RWPE2 (cell line): ENCODE measurements at places on chromosomes 1 and 21.

- no peak for DNase-seq
Observed at GRCh38 chr1:56790036-56790435, 29.2 kb downstream of the FYB2 start.

- DNase-seq: no peak
Observed at GRCh38 chr21:29316029-29316742, 17.5 kb downstream of the BACH1 start.

- DNase-seq: no peak
Observed at GRCh38 chr1:180299479-180300221, 69.6 kb downstream of the LHX4 start.

DNA sequence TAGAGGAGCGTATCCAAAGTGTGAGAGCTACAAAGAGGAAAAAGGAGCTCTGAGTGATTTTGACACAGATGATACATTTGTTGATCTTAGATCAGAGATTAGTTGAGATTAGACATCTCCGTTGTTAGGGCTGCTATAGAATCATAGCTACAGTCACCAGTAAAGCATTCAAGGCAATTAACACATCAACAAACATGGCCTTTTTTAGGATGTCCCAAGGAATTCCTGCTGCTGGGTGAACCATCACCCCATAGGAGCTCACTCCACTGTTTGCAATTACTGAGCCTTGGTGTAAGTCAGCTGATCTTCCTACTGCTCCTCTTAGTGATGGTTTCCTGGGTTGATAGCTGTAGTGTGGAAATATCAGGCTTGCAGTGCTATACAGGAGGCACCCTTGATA, 6.7 kb upstream of the RSRP1 start:
- DNase-seq: no peak

GRCh38 chr1:22976461-22977243, 4.0 kb upstream of the LACTBL1 start:
- DNase-seq: no peak

DNA sequence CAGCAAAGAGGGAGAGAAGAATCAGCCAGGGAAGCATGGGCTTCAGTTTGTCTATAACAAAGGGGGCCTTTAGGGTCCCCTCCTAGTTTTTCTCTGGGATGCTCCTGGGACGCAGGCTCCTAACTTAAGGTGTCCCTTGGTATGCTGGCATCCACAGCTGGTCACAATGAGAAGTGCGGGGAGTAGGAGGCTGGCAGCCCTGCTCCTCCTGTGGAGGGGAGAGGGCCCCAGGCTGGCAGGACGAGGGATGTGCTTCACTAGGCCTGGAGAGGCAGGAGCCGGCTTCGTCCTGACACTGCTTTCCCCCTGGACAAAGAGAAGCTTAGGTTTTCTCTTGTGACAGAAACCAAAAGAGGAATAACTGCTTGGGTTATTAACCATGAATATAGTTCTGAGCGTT, 67.6 kb downstream of the NENF start:
- DNase-seq: no peak

DNA sequence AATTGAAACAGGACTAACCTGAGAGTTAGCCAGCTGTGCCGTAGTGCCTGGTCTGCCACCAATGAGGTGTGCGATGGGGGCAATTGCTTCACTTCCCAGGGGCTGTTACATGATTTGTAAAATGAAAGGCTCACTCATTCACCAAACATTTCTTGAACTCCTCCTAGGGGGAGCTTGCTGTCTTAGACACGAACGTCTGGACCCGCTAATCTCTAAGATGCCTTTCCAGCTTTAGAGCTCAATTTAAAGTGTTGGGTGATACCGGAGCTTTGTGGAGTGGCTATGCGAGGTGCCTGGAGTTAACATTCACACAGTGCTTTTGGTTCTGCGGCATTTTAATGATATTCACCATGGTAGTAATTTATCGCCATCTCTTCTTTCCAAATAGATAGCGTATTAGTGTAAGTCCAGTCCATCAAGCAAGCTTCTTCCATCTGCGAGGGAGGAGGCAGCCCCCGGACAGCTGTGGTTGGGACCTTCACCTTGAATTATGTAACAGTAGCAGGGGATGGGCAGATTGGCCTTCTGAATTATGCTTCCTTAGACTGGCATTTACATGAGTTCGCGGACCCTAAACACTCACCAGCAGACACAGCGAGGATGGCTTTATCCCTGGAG, 179.9 kb downstream of the ADSS2 start:
- DNase-seq: no peak

DNA sequence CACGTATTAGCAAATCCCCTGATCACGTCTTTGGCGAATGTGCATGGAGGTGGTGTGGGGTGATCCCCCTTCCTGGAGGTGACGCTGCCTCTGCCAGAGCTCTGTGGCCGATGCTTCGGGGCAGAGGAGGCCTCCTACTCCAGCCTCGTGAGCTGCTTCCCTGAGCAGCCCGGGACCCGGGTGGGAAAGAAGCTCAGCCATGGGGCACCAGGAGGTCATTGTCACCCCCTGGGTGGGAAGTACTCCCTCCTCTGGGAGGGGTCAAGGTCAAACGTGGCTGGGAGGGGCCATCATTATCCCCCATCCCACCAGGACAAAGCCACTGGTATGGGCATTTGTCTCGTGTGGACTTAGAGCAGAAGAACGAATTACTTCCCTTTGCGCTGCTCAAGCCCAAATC, 40.7 kb downstream of the KCNAB2 start:
- no peak for DNase-seq

- no peak for DNase-seq
Observed at GRCh38 chr1:17572264-17572985, 32.9 kb downstream of the ARHGEF10L start.

DNA sequence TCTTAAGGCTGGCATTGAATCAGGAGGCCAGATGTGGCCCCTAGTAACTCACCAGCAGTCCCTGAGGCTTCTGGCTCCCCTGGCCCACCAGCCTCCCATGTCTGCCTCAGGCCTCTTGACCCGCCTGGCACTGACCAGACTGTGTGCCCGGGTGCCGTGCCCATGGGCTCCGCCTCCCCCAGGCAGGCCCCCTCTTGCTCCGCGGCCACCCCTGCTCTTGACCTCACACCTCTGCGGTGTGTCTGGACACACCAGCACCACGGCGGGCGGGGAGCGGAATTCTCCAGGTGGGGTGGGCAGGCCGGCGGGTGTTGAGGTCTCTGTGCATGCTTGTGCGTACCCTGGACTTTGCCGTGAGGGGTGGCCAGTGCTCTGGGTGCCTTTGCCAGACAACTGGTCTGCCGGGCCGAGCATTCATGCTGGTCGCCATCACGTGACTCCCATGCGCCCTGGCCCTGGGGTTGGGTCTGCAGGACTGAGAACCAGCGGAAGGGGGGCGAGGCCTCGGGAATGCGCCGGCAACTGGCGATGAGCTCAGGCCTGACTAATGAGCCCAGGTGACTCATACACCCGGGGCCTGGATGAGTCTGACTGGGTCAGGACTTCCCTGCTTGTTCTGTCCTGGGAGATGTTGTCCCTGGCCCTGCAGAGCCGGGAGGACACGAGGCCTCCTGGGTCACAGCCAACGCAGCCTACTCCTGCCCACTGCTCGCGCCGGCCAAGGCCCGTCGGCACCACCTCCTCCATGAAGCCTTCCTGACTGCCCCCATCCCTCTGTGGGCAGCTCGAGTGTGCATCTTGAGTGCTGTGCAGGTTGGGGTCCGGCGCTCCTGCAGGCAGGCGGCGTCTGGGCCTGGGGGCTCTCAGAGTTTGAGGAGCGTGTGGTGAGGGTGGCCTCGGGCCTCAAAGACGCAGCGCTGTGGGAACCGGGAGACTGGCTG, 22.6 kb downstream of the COL18A1 start:
- DNase-seq: peak; percentile 96

- DNase-seq: no peak
Observed at GRCh38 chr1:178243119-178243518, 149.2 kb downstream of the RASAL2 start.

GRCh38 chr1:155279268-155279667, 2.0 kb downstream of the HCN3 start:
- no peak for DNase-seq

- DNase-seq: no peak
Observed at GRCh38 chr1:105204836-105205371, 1455.2 kb downstream of the AMY1C start.

DNA sequence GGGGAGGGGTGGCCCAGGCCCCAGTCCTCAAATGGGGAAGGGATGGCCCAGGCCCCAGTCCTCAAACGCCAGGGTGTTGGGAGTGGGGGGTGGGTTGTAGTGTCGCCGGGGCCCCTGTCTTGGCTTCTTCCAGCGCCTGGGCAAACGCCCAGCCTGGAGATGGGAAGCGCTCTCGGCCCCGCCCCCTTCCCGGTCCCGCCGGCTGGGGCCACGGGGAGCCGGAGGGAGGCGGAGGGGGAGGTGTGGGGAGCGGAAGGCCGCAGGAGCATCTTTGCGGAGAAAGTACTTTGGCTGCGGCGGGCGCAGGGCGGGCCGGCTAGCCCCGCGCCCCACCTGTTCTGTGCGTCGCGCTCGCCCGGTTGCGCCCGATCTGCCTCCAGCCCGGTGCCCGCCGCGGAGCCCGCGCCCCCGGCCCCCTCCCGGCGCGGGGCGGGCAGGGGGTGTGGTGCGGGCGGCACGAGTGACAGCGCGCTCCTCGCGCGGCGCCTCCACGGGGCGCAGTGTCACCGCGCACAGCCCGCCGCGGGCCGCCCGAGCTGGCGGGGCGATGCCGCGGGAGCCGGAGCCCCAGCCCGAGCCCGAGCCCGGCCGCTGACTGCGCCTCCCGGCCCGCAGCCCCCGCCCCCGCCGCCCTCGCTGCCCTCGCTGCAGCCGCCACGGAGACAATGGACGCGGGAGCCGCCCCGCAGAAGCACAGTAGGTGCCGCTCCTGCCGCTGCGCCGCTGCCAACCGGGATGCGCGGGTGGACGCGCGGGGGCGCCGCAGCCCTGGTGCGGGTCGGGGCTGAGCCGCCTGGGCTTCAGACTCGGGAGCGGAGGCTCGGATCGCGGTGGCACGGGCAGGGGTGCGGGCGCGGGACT, 31.1 kb upstream of the PEX10 start:
- no peak for DNase-seq

GRCh38 chr1:117166076-117166475, 44.5 kb upstream of the TRIM45 start:
- DNase-seq: no peak

- no peak for DNase-seq
Observed at GRCh38 chr1:231828182-231828920, 201.8 kb downstream of the DISC1 start.

GRCh38 chr1:94580367-94581115, 39.0 kb upstream of the F3 start:
- no peak for DNase-seq

DNA sequence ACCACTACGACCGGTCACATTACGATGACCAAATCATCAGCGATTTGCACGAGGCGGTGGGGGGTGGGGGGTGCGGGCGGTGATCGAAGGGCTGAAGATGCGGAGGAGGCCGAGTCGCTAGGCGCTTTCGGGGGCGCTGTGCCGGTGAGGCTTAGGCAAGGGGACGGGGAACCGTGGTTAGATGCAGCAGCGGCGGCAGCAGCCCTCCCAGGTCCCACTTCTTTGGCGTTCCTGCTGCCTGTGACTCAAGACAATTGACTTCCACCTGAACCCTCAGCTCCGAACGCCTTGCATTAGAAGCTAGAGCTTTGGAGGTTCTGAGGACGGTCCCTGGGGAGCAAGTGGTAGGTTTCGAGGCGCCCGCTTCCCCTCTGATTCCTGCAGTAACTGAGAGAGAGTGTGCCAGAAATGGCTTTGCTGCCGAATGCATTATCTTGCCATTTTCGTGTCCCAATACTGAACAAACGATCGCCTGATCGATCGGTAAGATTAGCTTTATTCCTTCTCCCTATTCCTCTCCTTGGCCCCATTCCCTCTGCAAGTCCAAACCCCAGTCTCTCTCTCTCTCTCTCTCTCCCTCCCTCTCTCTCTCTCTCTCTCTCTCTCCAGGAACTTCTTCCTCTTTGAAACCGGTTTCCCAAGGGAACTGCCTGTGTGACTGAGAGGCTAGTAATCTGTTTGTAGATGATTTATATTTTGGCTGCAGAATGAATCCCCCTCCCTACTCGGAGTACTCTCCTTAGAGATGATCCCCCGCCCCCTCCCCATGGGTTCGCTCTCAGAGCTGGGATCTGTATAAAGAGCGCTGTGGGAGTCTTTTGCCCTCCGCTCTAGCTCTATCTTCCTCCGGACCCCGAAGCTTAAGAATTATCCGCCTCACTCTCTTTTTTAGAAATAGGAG, 735 bp upstream of the BRINP3 start:
- DNase-seq: no peak

- DNase-seq: no peak
Observed at GRCh38 chr1:205060746-205061145, 17.7 kb downstream of the CNTN2 start.

DNA sequence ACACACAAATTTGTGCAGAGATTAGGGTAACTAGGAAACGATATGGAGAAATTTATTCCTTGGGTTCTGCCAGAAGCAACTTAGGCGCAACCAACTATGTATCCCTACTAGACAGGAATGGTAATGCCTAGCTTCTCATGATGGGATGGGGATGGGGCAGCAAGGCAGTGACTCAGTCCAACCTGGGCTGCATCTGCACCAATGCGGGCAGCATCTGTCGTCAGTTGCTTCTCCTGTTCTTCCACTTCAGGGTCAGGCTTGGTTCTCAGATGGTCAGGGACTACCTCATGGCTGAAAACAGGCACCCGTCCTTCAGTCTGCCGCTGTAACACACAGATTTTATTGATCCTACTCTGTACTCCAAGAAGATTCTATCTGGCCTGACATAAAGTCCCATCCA, 2.9 kb downstream of the MED8 start:
- DNase-seq: no peak

- DNase-seq: no peak
Observed at GRCh38 chr21:38505654-38506523, 7.6 kb upstream of the ERG start.

GRCh38 chr1:33043267-33044092, 6.8 kb upstream of the AK2 start:
- DNase-seq: no peak

DNA sequence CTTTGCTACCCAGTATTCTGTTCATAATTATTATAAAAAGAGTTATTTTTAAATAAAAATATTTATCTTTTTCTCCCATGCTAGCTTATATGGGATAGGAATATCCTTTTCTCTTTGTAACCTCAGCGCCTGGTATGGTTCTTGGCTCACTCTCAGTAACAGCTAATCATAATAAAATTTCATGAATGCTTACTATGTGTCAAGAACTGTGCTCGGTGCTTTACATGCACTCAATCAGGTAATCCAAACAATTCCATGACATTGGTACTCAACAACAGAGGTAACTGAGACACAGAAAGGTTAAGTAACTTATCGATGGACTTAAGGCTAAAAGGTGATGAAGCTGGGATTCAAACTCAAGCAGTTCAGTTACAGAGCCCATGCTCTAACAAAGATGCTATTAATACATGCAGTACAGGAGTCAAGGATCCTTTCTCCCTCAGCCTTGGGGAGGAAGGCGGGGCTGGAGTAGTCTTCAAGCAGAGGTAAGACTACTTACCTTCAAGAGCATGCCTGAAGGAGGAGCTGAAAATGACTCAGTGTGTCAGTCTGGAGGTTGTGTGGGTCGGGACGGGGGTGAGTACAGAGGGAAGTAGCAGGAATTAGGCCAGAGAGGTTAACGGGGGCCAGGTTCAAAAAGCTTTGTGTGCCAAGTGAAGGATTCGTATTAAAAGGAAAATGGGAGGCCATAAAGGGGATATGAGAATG, 73.4 kb downstream of the PLPPR5 start:
- no peak for DNase-seq
